ENCODE measurements at places on chromosomes 4 and X. TPM values are rescaled to one million over a fixed set of nuclear protein-coding genes. Genes with fewer than 3 reads are reported as not detected.

- DNase-seq, result no peak
Measured at GRCh38 chr4:101753721-101754120, 36.8 kb upstream of the BANK1 start.

GRCh38 chrX:54043056-54043455 lies 1.2 kb downstream of the PHF8 start:
- DNase-seq, result no peak

- peak; percentile 79 for DNase-seq
Measured at GRCh38 chr4:98653890-98654867, 4.2 kb downstream of the TSPAN5 start.

- DNase-seq, result no peak
Measured at GRCh38 chrX:17976955-17977354, 115.9 kb upstream of the RAI2 start.

DNA sequence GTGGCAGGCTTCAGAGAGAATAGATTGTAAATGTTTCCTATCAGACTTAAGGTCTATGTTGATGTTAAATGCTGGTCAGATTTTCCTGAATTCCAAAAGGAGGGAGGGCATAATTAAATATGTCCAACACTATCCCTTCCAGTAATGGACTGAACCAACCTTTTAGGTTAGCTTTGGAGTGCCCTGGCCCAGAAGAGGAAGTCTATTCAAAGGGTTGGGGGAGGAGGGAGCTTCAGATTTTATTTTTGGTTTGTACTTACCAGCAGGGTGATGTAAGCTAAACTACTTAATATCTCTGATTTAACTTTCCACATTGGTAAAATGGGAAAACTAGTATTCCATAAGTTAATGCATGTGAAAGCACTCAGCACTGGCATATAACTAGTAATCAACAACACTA lies 91.1 kb downstream of the RBM46 start:
- no peak for DNase-seq

NLGN3 gene
- total RNA-seq, result 1.4 TPM
